ENCODE measurements at places on chromosomes 11 and 22. TPM values are rescaled to one million over a fixed set of nuclear protein-coding genes. Genes with fewer than 3 reads are reported as not detected.

GRCh38 chr11:133957900-133958299 is 1.1 kb upstream of the IGSF9B start:
- no peaks in the 10 kb centered on the region for H3K4me1 ChIP-seq
- peak overlapping the region; percentile 80 for H3K4me3 ChIP-seq
- H3K36me3 ChIP-seq: no peaks in the 10 kb centered on the region
- peak overlapping the region; percentile 98 for H3K27ac ChIP-seq
- no peak for DNase-seq

DNA sequence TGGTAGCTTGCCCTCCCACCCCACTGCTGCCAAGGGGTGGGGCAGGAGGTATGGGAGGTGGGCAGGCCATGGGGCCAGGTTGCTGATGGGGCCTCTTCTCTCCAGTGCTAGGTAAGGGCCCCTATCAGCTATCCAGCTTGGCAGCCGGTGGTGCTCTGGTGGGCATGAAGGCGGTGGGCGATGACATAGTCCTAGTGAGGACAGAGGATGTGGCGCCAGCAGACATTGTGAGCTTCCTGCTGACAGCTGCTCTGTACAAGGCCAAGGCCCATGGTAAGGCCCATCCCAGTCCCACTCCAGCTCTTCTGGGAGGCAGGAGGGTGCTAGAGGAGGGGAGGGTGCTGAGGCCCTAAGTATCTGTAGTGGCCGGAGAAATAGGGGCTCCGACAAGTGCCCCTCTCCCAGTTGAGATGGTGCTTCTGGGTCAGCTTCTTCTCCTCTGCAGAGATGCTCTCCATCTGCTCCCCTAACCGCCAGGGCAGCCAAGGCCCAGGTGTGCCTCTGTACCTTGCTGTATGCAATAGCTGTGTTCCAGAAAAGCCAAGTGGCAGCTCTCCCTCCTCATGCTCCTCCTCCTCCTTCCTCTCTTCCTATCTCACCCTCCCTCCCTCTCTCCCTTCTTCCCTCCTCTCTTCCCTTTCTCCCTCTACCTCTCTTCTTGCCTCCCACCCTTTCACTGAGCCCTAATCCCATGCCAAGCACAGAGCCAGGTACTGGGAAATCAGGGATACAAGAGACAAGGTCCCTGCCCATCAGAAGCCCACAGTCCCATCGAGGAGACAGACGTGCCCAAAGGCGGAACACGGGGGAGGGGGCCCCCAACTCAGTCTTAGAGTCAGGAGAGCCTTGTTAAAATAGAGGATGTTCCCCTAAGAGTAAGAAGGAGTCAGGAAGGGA is 55.3 kb downstream of the OTOG start:
- H3K4me1 ChIP-seq: no peaks in the 10 kb centered on the region
- H3K4me3 ChIP-seq: no peak overlapping the region
- no peaks in the 10 kb centered on the region for H3K27me3 ChIP-seq
- peak; percentile 40 for DNase-seq
- H3K27ac ChIP-seq: no peak overlapping the region
- no peaks in the 10 kb centered on the region for H3K36me3 ChIP-seq

DNA sequence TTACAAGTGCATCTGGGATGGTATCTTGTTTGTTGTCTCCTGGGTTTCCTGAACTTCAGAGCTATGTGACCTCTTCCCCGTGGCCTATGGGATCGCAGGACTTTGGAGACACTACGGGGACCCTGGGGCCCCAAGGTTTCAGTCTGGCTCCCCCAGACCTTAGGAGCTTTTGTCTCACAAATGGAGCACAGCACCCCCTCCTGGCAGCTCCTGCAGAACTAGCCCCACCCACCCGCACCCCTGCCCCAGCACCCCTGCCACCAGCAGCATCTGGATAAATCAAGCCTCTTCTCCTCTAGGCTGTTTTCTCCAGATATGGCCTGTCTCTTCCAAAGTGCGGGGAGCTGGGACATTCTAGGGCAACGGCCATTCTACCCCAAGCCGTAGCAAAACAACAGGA is 10.4 kb downstream of the RCOR2 start:
- H3K4me3 ChIP-seq: no peak overlapping the region
- no peaks in the 10 kb centered on the region for H3K27me3 ChIP-seq
- H3K4me1 ChIP-seq: peaks cover 27% of the 10 kb centered on the region
- H3K27ac ChIP-seq: no peak overlapping the region
- DNase-seq: no peak

DNA sequence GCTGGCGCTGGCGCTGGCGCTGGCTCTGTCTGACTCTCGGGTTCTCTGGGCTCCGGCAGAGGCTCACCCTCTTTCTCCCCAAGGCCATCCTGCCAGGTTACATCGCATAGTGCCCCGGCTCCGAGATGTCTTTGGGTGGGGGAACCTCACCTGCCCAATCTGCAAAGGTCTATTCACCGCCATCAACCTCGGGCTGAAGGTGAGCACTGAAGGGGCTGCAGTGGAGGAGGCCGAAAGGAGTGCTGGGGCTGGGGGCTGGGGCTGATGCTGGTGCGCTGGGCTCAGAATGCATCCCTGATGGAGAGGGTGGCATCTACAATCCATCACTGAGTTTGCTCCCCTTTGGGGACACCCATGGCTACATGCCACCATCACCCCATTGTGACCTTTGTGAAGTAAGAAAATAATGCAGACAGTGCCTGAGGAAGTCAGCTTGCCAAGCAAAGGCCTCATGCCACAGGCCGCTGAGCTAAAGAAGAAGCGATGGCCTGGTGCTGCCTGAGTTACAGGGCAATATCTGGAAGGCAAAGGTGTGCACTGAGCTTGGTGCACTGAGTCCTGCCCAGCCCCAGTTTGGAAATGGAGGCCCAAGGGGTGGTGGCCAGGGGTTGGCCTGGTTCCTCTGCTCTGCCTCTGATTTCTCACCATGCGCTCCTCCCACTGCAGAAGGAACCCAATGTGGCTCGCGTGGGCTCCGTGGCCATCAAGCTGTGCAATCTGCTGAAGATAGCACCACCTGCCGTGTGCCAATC is 620 bp downstream of the SMPD1 start:
- peaks cover 6% of the 10 kb centered on the region for H3K36me3 ChIP-seq
- no peak for DNase-seq
- peak overlapping the region; percentile 91 for H3K27ac ChIP-seq
- no peaks in the 10 kb centered on the region for H3K27me3 ChIP-seq
- H3K4me3 ChIP-seq: peak overlapping the region; percentile 81

- peak; percentile 46 for DNase-seq
- no peaks in the 10 kb centered on the region for H3K4me1 ChIP-seq
- H3K4me3 ChIP-seq: no peak overlapping the region
- no peak overlapping the region for H3K27ac ChIP-seq
- no peaks in the 10 kb centered on the region for H3K27me3 ChIP-seq
- no peaks in the 10 kb centered on the region for H3K36me3 ChIP-seq
Measured at GRCh38 chr22:44437216-44438055, 60.6 kb downstream of the RTL6 start.

DNA sequence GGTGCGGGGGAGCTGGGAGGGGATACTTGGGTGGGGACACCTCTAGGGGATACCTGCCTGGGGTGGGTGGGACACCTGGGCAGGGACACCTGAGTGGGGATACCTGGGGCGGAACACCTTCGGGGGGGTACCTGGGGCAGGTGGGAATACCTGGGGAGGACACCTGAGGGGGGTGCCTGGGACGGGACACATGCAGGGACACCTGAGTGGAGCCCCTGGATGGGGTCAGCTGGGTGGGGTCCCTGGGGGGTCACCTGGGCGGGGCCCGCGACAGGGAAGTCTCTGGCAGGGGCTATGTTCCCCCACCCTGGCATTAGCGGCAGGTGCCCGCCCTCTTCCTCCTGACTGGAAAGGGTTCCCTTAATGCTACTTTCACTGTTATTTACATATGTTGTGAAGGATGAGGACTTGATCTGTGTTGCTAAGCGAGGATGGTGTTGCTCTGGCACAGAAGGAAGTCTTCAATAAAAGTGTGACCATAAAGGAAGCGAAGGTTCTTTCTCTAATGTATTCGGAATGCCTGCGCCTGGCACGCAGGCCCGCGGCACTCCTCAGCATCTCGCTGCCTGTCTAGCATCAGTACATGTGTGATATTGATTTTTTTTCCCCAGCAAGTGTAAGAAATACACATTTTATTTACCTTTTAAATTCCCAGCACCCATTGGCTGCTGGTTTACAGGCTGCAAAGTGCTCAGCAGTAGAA is 801.7 kb downstream of the BRD1 start:
- peak; percentile 55 for DNase-seq
- H3K27ac ChIP-seq: no peak overlapping the region
- H3K4me3 ChIP-seq: no peak overlapping the region

DNA sequence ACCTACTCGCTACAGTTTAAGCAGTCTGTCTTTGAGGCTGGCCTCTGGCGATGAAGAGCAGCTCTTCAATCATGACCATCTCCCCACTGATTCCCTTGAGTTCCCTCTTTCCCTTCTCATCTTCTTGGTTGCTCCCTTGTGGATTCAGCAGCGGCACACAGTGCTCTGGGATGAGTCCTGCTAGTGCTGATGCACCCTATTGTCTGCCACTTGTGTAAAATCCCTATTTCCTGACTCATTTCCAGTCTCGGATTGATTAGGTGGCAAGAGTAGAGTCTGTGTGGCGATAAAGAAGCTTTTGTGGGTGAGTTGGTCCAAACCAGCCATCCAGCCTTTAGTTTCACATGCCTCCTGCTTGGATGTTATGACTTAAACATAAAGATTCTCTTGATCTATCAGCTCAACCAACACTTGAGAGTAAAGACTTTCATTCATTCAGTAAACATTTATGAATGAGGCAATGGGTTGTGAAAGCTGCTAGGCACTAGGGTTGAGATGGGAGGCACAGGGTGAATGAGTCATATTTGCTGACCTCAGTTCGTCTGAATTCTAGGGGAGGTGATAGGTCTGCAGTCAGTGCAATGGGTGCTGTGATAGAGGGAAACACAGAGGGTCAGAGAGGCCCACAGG is 219.4 kb upstream of the RAG2 start:
- H3K27me3 ChIP-seq: no peaks in the 10 kb centered on the region
- H3K4me3 ChIP-seq: no peak overlapping the region
- no peaks in the 10 kb centered on the region for H3K4me1 ChIP-seq
- no peaks in the 10 kb centered on the region for H3K36me3 ChIP-seq
- DNase-seq: no peak
- H3K27ac ChIP-seq: no peak overlapping the region

GRCh38 chr11:19077965-19078364 is 17.4 kb upstream of the MRGPRX2 start:
- H3K4me3 ChIP-seq: no peak overlapping the region
- H3K27ac ChIP-seq: no peak overlapping the region
- no peaks in the 10 kb centered on the region for H3K36me3 ChIP-seq
- H3K27me3 ChIP-seq: no peaks in the 10 kb centered on the region
- peaks cover 9% of the 10 kb centered on the region for H3K4me1 ChIP-seq

OR5AP2 gene
- not detected for polyA plus RNA-seq

LDLRAD3 gene
- 0.23 TPM for polyA plus RNA-seq

DNA sequence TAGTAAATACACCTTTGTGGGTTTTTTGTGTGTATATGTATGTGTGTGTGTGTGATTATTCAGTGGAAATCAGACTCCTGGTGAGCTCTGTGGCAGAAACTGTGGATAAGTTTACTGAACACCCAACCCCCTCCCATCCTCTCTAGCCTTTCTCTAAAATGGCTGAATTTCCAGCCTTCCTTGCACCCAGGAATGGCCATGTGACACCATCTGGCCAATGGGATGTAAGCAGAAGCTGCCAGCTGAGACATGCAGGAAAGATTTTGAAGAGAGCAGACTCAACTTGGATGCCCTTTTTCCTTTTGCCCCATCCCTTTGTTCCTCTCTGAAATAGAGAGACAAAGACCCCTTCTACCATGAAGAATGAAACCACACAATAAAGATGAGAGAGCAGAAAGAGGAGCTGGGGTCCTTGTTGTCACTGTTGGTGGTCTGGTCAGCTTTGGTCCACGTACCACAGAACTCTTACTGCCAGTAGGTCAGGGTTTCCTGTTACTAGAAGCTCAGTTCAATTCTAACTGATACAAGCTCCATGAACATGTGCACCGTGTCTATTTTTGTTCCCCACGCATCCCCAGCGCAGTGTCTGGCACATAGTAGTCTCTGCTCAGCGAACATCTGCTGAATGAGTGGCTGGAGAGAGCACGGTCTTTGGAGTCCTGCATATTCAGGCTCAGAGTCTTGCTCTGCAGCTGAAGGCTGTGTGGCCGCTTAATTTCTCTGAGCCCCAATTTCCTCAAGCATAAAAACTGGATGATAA is 57.5 kb downstream of the SEZ6L start:
- peaks cover 11% of the 10 kb centered on the region for H3K27me3 ChIP-seq
- no peak overlapping the region for H3K27ac ChIP-seq
- peak; percentile 4 for DNase-seq
- H3K4me3 ChIP-seq: no peak overlapping the region

GRCh38 chr22:31853736-31854495 is 90.4 kb upstream of the YWHAH start:
- no peaks in the 10 kb centered on the region for H3K27me3 ChIP-seq
- H3K4me1 ChIP-seq: no peaks in the 10 kb centered on the region
- no peaks in the 10 kb centered on the region for H3K36me3 ChIP-seq
- no peak overlapping the region for H3K4me3 ChIP-seq
- DNase-seq: no peak

DNA sequence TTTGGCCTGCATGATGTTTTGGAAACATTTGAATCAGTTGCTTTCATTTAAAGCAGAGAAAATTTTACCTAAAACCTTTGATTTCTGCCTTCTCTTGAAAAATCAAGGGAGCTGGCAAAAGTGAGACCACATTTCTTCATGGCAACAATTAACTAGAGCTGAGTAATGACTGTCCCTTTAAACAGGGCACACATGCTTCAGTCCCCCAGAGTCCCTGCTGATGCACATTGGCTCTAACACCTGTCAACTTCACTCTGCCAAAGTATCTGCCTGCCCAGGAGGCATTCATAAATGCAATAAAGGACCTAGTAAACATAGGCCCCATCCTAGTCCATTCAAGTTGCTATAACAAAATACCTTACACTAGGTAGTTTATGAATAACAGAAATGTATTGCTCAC is 87.1 kb upstream of the LDLRAD3 start:
- H3K27ac ChIP-seq: no peak overlapping the region
- no peaks in the 10 kb centered on the region for H3K4me1 ChIP-seq
- no peak for DNase-seq
- no peak overlapping the region for H3K4me3 ChIP-seq

- H3K4me3 ChIP-seq: no peak overlapping the region
- H3K27me3 ChIP-seq: no peaks in the 10 kb centered on the region
- DNase-seq: no peak
- H3K27ac ChIP-seq: no peak overlapping the region
Measured at GRCh38 chr11:93548679-93549319, 5.6 kb upstream of the SMCO4 start.

- no peaks in the 10 kb centered on the region for H3K4me1 ChIP-seq
- no peak overlapping the region for H3K27ac ChIP-seq
- no peaks in the 10 kb centered on the region for H3K36me3 ChIP-seq
- no peak for DNase-seq
- H3K4me3 ChIP-seq: peak overlapping the region; percentile 36
- H3K27me3 ChIP-seq: no peaks in the 10 kb centered on the region
Measured at GRCh38 chr11:83827940-83828554, 541.9 kb upstream of the CCDC90B start.

- H3K36me3 ChIP-seq: no peaks in the 10 kb centered on the region
- no peak overlapping the region for H3K4me3 ChIP-seq
- H3K27me3 ChIP-seq: no peaks in the 10 kb centered on the region
- DNase-seq: no peak
- no peaks in the 10 kb centered on the region for H3K4me1 ChIP-seq
Measured at GRCh38 chr11:72405009-72405408, 29.3 kb downstream of the CLPB start.

Measured in sigmoid colon (tissue), 7 donors.